Heart right ventricle (tissue), 16 donors: ENCODE measurements at places on chromosomes 6 and 20. TPM values are rescaled to one million over a fixed set of nuclear protein-coding genes. Genes with fewer than 3 reads are reported as not detected.

DNA sequence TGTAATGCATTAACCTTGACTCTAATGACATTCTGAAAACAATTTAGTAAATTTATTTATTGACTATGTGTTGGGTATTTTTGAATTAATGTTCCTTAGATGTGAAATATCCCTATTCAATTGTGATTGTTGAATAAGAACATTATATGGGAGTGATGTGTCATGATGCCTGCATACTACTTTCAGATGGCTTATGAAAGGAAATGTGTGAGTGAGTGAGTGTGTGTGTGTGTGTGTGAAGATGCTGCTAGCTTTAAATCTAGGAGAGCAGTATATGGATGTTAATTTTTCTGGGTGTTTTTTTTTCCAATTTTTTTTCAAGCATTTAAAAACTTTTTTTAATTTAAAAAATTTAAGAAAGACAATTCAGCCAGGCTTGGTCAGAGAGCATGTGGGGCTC is 32.5 kb upstream of the NT5E start:
- no peak for DNase-seq

GRCh38 chr6:123925350-123925749 is 121.7 kb downstream of the NKAIN2 start:
- DNase-seq, result no peak

DNA sequence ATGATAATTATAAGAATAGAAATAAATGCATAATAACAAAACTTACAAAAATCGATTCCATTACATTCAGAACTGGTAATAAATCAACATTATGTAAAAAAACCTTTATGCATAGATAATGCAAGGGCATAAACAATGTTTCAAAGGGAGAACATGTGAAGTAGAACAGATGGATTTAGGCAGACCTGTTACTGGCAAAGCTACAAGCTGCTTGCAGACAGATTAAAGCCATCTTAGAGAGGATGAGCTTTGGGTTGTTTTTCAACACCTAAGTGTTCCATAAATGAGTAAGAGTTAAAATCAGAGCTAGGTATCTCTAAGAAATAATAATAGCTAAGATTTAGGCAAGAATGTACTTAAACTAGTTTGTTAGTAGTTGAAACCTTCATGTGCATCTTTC is 37.2 kb downstream of the SNAP25 start:
- DNase-seq, result no peak

The SLC16A10 gene
- 8.0 TPM for total RNA-seq

GRCh38 chr6:36916126-36916525 is 30.4 kb downstream of the C6orf89 start:
- no peak for DNase-seq

DNA sequence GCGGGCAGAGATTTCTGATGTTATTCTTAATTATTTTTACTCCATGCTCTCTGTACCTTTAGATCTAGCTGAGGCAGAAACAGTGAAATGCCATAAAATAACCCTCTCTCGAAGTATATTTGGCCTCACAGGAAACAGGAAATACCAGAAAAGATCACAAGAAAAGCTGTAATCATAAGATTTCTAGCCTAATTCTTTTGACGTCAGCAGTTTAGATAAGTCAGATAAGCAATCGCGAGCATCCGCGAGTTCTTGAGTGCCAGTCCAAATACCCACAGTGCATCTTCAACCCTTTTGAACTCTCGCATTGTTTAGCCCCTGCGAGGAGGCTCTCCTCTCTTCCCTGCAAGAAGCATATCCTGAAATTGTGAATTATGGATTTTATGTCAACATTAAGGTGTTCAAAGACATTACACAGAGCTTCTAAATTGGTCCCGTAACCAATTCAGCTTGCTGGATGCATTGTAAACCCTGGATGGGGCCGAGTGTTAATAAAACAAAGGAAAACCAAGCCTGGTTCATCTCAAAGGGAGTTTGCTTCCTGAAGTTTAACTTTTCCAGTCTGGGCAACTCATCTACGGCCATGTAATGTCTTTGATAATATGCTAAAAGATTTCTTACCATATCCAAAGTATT is 198.9 kb downstream of the MTFR2 start:
- peak; percentile 26 for DNase-seq

The CRISP3 gene
- total RNA-seq, result not detected

The FRMD1 gene
- 0.17 TPM for total RNA-seq

GRCh38 chr20:63952210-63952535 is 4.0 kb downstream of the UCKL1 start:
- DNase-seq, result no peak

GRCh38 chr6:1832844-1833787 is 223.4 kb downstream of the FOXC1 start:
- DNase-seq, result peak; percentile 46

DNA sequence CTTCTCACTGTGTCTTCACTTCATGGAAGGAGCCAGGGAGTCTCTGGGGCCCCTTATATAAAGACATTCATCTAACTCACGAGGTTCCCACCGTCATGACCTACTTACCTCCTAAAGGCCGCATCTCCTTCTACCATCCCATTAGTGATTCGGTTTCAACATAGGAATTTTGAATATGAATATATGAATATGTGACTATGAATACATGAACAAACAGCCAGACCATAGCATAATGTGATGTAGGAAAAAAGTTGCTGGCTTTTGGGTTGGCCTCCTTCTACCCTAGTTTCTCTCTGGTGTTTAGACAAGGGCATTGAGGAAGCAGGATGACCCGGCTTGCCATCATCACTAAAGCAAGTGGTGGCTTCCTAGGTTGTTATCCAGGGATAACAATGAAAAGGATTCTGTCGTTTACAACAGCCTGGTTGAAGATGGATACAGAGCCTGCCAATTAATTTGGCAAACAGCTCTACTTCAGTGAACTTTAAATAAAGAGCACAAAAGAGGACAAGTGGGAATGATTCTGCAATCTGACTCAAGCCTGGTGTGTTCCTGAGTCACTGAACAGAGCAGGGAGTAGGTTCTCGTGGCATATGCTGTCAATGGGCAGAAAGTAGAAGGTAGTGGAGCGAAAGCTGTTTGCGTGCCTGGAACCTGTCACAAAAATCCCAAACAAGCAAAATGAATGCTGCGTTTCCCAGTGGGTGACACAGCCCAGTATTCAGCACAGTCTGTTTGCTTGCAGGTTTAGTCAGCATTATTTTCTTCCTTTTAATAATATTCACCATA is 44.0 kb upstream of the DOK5 start:
- DNase-seq, result no peak
